Sciatic nerve (tissue), 2 donors: ENCODE measurements at places on chromosomes 16 and 17. TPM values are rescaled to one million over a fixed set of nuclear protein-coding genes. Genes with fewer than 3 reads are reported as not detected.

Gene SRSF2
- 154 TPM for total RNA-seq

Gene KRTAP9-8
- total RNA-seq = not detected

Gene MYL4
- 3.9 TPM for total RNA-seq

Gene CAMKK1
- total RNA-seq = 7.7 TPM

Gene MPV17L
- 7.9 TPM for total RNA-seq

Gene KRTAP4-11
- total RNA-seq = not detected

Gene CCL17
- total RNA-seq = not detected

Gene TLCD2
- total RNA-seq = 13.6 TPM

Gene NUP88
- 55.8 TPM for total RNA-seq

Gene PLEKHG4
- 15.0 TPM for total RNA-seq

Gene STX1B
- 2.1 TPM for total RNA-seq

- DNase-seq = peak; percentile 31
These were observed 220.3 kb downstream of the CPPED1 start for GRCh38 chr16:12583237-12583897.

- no peak for DNase-seq
These were observed 59.8 kb downstream of the PGS1 start for GRCh38 chr17:78438271-78438691.

GRCh38 chr16:52581530-52581929 lies 34.6 kb upstream of the TOX3 start:
- DNase-seq = no peak

- DNase-seq = no peak
These were observed 75.2 kb upstream of the TRAP1 start for GRCh38 chr16:3792472-3793012.

GRCh38 chr16:68736561-68736960 lies 531 bp upstream of the CDH1 start:
- DNase-seq = no peak

GRCh38 chr16:86515413-86515776 lies 5.1 kb downstream of the FOXF1 start:
- DNase-seq = no peak

DNA sequence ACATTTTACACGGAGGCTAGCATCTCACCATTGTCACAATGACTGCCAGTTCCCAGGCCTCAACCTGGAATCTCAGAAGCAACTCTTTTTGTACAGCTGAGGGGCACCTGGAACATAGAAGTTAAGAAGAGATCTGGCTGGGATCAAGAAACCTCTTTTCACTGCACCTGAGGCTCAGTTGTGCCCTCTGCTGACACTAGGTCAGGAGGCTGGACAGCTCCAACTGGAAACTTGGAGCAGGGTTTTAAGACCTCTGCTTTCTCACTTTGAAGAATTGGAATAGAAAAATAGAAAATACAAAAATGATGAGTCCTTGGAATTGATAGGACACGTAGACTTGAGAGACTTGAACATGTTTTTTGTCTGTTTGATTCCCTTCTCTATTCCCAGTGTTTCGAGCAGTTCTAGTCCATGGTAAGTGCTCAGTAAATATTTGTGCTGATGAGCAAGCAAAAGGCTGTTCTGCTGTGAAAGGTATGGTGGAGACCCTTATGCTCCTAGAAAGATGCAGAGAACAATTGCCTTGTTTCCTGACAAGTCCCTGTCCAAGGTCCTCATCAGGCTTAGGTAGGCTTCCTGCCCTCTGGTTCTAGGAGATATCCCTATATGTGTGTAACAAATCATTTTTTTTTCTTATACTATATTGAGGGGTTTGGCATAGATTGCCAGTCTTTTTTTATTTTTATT lies 13.6 kb upstream of the PPM1D start:
- DNase-seq = no peak

GRCh38 chr17:75917141-75917916 lies 12.6 kb upstream of the MRPL38 start:
- DNase-seq = no peak

DNA sequence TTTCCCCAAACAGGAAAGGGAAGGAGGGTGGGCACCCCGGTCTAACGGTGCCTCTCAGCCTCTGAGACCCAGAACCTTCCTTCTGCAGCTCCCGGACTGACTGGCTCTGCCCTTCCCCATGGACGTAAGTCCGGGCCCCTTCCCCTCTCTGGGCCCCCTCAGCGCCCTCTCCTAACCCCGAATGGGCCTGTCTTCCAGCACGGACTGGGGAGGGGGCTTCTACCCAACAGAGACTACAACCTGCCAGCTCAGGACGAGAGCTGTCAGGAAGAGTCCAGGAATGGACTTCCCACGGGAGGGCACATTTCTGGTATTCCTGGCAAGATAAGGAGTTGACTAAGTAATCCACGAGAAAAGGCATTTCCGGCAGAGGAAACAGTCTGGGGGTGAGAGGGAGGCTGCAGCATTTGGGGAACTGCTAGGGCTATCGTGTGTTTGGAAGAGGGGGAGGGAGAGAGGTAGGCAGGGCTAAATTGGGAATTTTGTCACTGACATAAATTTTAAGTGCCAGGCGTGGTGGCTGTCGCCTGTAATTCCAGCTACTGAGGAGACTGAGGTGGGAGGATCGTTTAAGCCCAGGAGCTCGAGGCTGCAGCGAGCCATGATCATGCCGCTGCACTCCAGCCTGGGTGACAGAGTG lies 12.1 kb upstream of the ALDOA start:
- no peak for DNase-seq

DNA sequence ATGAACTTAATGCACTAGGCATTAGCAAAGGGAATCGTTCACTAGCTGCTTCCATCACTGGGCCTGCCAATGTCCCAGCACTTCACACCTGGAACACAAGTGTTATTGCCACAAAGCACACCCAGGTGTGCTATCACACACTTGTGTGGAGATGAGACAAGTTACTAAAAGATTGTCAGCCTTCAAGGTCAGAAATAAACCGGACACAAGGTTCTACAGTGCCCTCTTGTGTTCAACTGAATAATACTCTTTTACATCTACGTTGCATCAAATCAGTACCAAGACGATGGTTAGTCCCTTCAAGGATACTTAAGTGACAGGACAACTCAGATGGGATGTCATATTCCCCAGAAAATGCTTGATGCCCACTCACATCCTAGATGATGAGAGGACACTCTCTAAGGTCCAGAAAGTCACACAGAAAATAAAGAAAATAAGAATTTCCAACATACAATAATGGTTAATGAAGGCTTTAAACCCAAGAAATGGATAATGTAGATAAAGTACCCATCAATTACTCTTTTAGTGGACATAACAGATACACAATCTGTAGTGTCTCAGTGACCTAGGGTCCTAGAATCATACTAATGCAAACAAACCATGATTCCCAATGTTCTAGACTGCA lies 16.4 kb upstream of the GLG1 start:
- peak; percentile 13 for DNase-seq

DNA sequence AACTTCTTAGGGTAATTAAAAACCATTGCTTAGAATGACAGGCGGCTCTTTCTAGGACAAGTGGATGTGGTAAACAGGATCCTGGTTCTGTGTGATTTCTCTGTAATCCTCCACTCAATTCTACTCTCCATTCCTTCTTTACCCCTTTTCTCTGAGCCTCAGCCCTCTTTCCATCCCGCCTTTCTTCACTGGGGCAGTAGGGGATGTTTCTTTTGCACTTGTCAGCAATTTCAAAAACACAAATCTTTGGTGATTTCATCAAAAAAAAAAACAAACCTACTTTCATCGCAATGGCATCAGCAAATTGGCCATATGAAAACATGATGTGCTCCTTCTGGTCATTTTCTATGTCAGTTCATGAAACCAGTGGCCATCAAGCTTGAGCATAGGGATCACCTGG lies 104.6 kb downstream of the CDK5R1 start:
- DNase-seq = no peak

GRCh38 chr17:60618854-60619526 lies 19.0 kb downstream of the PPM1D start:
- no peak for DNase-seq

GRCh38 chr16:67116388-67117311 lies 6.9 kb downstream of the PHAF1 start:
- no peak for DNase-seq

DNA sequence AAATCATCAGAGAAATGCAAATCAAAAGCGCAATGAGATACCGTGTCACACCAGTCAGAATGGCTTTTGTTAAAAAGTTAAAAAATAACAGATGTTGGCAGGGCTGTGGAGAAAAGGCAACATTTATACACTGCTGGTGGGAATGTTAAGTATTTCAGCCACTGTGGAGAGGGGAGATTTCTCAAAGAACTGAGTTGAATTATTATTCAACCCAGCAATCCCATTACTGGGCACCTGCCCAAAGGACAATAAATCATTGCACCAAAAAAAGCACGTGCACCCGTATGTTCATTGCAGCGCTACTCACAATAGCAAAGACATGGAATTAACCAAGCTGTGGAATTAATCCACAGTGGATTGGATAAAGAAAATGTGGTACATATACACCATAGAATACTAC lies 204.7 kb downstream of the HS3ST4 start:
- DNase-seq = no peak

DNA sequence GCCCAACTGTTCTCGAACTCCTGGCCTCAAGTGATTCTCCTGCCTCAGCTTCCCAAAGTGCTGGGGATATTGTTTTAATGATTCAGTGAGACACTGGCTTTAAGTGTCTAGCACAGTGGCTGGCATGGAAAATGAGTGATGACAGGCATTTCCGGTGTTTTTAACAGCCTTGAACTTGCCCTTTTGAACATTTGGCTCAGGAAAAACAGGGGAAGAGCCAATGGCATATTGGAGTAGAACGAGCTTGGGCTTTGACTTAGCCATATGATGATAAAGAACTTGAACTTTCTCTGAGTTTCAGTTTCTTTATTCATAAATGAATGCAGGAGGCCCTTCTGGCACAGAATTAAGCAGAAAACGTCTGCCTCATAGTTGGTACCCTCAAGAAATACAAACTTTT lies 145.0 kb upstream of the HS3ST4 start:
- DNase-seq = no peak

GRCh38 chr17:79750650-79751545 lies 20.2 kb downstream of the ENPP7 start:
- DNase-seq = no peak

DNA sequence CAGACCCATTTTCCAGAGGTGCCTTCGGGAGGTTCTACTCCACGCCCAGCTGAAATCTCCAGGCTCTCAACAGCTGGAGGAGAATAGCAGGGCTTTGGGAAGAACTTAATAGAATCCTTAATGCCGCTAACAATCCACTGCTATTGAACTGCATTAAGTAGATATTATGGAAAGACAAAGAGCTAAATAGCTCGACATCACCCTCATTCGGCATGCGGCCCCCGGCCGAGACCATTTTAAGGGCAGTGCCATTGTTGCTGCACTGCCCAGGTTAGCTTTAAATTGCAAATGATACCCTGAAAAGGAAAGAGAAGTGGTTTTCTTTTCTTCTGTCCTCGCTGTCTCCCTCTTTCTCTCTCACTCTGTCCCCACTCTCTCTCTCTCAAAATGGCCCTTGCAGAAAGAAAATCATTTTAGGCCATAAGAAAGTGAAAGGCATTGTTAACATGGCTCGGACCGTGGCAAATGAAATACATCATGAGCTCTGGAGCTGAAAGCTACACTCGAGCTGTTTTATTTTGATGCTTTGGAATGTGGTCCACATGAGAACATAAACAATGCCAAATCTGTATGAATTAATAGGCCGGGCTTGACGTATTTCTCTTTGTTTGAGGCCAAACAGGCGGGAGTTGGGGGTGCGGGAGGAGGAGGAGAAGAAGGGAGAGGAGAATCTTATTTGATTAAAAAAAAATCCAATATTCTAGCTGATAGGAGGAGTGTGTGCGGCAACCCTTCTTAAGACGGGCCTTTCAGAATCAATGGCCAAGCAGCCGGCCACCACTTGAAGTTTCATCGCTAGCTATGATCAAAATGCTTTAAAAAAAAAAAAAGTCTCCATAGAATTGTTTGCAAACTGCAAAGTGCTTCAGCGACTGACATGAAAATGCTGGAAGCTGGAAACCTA lies 298.8 kb upstream of the IRX3 start:
- DNase-seq = no peak

DNA sequence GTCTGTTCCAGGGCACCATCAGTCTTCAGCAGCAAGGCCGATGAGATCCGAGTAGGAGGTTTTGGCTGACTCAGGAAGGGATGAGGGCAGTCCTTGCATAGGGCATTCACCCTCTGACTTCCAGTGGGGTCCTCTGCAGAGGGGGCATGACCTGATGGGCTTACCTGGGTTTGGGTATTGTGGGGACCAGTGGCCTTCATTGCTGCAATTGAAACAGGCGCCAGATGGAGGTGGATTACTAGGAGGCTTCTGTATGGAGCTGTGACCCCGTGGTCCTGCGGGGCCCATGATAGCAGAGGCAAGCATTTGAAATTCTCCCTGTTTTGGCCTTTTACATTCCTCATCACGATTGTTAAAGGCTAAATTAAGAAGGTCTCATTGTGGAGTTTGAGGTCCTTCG lies 2448.7 kb downstream of the TP53TG3F start:
- DNase-seq = no peak

GRCh38 chr17:1275962-1276736 lies 3.3 kb upstream of the TRARG1 start:
- DNase-seq = peak; percentile 84

- no peak for DNase-seq
These were observed 266.7 kb downstream of the SOX9 start for GRCh38 chr17:72387487-72387886.

DNA sequence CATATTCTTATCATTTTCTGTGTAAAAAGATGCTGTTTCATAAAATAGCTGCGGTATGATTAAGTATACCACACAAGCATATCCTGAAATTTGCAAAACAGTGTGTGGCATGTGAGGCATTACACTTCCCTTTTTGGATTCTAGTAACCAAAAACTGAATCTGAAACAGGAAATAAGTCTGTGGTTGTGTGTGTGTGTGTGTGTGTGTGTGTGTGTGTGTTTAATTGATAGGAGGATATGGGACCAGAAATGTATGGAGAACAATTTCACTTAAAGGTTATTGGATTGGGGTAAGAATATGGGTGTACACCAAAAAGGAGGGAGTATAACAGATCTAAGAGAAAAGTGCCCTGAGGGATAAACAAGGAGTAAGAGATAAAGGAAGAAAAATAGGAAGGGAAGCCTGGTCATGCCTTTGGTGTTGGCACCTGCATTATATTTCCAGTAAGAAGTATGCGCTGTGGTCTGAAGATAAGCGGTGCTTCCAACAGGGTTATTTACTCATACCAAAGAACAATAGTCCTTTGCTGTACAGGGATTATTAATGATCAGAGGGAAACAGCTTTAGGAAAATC lies 4.0 kb downstream of the LYRM1 start:
- DNase-seq = no peak

DNA sequence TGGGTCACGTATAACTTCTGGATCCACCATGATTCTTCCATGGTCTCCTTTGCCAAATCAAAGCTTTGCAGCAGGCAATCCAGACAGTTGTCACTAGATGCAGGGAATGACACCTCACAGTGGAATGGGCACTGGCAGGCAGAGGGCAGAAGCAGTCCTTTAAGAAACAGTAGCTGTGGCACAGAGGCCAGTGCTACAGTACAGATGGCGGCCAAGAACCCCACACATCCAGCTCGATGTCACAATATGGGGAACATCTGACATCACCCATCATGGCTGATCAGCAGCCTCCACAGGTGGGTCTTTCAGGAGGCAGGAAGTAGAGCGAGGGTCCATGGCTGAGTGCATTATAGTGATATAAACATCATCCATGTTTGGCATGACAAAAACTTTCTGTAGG lies 18.8 kb upstream of the ERN1 start:
- no peak for DNase-seq
